ENCODE measurements at places on chromosomes 2 and 18.

- DNase-seq = no peak
These were observed 992.7 kb downstream of the BCL11A start for GRCh38 chr2:59560769-59561168.

DNA sequence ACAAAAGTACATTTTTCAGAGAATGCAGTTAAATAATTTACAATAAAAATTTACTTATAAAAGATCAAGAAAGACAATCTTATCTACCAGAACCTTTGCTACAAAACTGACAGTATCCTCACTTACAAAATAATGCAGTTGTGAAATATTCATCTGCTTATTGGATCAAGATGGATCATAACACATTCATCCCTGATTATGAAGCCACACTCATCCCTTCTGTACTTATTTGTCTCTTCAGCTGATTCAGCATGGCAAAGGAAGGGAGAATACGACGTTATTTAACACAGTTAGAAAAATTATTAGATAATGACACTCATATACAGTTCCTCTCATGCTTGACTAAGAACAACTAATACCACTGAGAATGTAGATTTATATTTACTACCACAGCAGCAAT, 46.4 kb downstream of the TCF4 start:
- DNase-seq = no peak

- peak; percentile 24 for DNase-seq
These were observed 1232.3 kb upstream of the ZEB2 start for GRCh38 chr2:145752091-145752806.

DNA sequence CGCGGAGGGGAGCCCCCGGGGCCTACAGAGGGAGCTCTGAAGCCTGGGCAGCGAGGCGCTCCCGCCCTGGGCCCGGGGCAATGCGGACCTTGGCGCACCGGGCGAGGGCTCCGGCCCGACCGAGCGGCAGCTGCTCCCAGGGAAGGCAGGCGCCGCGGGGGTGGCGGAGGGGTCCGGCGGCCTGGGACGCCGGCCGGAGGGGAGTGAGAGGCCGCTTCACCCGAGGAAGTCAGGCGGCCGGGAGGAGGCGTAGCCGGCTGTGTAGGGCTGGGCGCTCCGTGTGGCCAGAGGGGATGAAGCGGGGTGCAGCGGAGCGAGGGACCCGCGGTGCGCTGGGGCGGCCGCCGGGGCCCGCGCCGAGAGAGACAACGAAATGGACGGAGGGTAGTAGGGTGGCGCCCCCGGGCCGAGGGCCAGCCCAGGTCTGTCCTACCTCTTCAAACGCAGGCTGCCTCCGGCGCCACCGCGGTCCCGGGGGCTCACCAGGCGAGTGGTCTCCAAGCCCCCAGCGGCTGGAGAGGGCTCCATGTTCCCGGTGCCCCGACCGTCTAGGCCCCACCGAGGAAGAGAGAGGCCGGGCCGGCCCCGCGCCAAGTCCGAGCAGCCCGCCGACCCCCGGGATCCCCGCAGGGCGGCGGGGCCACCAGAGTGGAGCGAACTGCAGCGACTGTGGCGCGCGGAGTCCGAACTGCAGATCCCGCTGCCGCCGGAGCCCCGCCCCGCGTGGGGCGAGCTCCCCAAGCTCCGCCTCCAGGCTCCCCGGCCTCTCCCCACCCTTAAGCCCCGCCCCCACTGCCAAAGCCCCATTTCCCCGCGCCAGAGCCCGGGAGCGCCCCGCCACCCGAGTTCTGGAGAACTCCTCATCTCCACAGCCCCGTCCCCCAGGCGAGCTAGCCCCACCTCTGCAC, at the start of gene SLC30A3:
Gene SLC30A3 (minus strand): TSS at position 669 of the 908 bp plus-strand sequence. CDS start 141 bp downstream, at position 528.
- no peak for DNase-seq

GRCh38 chr2:233034091-233034882, 1.8 kb downstream of the NEU2 start:
- DNase-seq = no peak

DNA sequence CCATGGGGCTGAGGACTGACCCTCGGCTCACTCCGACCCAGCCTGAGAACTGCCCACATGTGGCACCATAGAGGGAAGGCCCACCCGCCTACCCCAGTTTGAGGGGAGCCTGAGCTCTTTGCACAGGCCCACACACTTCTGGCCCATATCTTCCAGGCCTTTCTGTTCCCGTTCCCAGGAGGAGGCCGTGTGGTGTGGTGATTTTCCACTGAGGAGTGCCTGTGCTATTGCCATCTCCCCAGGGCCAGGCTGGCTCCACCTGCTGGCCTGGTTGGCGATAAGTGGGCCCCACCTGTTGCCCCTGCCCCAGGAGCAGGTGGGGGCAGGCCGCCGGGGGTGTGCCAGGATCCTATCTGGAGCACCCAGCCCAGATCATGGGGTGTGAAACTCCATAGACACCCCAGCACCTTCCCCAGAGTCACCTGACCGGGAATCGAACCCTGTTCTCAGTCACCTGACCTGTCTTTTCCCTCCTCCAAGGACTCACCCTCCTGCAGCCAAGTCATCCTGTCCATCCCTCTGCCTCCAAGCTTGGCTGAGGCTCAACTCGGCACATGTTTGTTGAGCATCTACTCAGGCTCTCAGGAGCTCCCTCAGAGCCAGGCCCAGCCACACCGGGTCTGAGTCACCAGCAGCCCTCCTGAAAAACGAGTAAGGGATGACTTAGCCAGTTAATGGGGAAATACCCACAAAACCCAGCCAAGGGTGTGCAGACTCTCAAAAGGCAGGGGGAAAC, 120.1 kb downstream of the CYP26B1 start:
- DNase-seq = no peak

DNA sequence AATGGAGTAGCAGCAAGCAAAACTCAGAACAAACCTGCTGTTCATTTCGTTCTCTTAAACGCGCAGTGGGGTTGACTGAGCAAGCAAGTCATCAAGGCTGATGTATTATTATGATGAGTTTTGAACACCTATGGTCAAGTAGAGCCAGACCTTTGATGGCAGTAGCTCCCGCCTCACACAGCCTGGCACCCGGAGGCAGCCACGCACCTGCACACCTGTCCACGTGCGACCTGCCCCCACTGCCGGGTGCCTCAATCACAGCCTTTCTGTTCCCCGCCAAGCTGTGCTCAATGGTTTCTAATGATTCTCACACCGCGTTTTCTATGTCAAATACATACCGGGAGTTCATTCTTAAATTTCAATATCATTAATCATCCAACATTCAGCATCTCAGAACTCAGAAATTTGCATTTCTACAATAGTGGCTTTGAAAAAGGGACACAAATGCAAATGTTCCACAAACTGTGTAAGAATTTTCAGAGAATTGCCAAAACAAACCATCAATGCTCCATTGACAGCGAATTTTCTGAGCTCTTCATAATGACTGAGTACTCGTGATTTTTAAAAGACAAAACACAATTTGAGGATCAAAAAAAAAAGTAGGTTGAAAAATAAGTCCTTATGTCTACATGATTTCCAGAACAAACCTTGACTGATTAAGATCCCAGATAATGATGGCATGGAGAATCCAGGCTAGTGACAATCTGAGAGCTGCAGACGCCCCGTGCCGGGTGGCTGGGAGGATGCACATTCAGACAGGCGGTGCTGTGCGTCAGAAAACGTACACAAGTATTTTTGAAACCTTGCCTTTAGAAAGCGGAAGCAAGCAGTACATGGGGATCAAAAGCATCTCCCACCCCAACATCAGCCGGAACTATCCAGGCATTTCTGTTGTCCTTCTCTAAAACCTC, 56.6 kb downstream of the HDAC4 start:
- no peak for DNase-seq

DNA sequence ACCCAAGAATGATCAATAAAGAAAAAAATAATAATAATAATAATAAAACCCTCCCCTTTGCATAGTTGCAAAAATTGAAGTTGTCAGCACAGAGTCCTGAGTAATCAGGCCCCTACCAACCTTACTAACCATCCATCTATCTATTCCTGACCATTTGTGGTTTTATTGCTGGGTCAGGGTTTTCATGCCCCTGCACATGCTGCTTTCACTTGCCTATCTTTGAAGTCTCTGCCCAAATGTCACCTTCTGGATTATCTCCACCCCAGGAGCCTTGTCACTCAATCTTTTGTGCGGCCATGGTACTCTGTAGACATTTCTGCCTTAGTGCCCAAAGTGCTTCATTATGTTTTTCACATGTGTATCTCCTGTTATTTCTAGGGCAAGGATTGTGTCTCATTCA, 35.1 kb downstream of the SLC30A6 start:
- DNase-seq = no peak

DNA sequence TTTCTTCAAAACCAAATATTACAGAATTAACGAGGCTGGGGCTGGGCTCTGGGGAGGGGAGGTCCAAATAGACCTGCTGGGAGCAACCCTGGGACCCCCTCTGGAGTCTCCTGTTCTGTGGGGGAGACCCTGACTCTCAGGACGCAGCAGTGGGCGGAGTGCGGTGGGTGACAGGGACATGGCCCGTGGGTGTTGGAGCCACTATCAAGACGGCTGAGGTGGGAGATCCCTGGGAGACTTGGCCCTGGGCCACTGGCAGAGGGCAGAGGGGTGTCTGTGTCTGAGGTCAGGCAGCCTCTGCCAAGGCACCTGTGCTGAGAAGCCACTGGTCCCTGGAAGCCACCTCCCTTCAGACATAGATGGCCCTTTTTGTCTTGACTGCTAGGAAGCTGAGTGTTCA, 79.5 kb upstream of the CTDP1 start:
- no peak for DNase-seq

- DNase-seq = no peak
These were observed 707 bp upstream of the DGUOK start for GRCh38 chr2:73925853-73926492.

- DNase-seq = no peak
These were observed 20.7 kb downstream of the TOGARAM2 start for GRCh38 chr2:29001806-29002205.

DNA sequence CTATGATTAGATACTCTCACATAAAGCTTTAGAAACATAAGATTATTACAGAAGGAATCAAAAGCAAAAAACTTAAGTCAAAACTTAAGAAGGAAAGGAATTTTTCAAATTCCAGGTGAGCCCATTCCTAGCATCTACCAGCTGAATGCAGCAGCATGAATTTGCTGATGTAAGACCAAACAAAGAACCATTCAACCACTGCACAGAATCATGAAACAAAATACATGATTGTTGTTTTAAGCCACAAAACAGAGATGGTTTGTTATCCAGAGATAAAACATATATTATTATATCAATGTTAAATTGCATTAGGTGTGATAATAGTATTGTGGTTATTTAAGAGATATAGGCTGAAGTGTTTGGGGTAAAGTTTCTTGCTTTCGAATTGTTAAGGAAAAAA, 29.0 kb downstream of the PIGN start:
- DNase-seq = no peak

DNA sequence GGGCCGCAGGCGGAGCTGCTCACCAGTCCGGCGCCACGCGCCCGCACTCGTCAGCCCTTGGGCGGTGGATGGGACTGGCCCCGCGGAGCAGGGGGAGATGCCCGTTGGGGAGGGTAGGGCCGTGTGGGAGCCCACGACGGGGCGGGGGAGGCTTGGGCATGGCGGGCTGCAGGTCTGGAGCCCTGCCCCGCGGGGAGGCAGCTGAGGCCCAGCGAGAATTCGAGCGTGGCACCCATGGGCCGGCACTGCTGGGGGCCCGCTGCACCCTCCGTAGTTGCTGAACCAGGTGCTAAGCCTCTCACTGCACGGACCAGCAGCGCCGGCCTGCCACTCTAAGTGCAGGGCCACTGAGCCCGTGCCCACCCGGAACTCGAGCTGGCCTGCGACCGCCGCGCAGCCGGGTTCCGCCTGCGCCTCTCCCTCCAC, 182.4 kb upstream of the ERBB4 start:
- no peak for DNase-seq

- DNase-seq = no peak
These were observed 47.0 kb downstream of the RAB12 start for GRCh38 chr18:8656232-8656631.

DNA sequence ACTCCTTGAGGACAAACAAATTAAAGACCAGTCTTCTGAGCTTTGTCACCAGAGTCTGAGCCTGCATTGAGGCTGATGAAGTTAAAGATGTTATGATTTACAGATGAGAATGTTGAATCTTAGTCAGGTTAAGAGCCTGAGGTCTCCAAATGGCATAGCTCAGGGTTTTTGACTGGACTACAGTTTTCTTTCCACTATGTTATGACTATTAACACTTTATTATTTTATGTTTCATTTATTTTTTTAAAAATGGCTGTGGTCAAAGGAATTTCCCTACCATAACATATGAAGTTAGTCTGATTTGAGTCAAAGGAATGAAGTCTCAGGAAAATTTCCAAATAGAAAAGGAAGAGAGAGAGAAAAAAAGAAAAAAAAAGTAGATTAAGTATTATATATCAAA, 39.7 kb upstream of the CWC22 start:
- no peak for DNase-seq

- DNase-seq = peak; percentile 52
These were observed 37.5 kb upstream of the SERPINB2 start for GRCh38 chr18:63850020-63850419.

- DNase-seq = peak; percentile 42
These were observed 52.3 kb upstream of the ST8SIA5 start for GRCh38 chr18:46809145-46809544.

GRCh38 chr2:144654523-144654922, 134.6 kb upstream of the ZEB2 start:
- DNase-seq = peak; percentile 54

- DNase-seq = no peak
These were observed 7.9 kb downstream of the PAX3 start for GRCh38 chr2:222290736-222291484.

DNA sequence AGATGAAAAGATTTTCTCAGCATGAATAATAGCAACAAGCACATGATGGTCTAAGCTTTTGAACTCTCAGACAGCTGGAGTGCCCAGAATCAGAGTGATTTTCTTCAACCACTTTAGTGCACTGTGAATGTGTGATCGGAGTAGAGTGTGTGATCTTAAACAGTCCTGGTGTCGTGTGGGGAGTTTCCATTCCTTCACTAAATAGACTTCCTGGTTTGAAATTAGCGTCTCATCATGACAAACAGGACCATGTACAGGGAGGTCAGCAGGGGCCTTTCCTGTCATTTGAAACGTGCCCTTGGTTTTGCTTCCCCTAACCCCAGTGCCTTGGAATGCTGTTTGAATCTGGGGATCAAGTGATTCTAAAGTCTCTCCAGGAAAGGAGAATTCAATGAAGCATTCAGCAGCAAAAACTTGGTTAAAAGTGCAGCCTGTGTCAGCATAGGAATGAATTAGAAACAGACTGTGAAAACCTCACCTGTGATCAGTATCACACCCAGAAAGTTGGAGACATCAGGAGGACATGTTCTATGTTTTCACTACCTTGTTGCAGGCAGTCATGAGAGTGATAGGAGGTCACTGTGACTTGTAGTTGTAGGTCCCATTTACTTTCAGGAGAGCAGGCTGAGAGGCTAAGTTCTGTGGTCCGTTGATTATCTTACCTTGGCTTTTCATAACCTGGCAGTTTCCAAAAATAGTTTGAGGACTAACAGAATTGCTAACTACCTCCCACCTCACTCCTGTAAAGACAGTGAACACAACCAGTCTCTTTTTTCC, 400.3 kb downstream of the MTX2 start:
- no peak for DNase-seq
